ENCODE measurements at places on chromosomes 12 and 14. TPM values are rescaled to one million over a fixed set of nuclear protein-coding genes. Genes with fewer than 3 reads are reported as not detected.

Gene COX8C
- total RNA-seq = not detected

Gene PMCH
- not detected for total RNA-seq

Gene ALX1
- not detected for total RNA-seq

Gene GZMB
- 2,147 TPM for total RNA-seq

Gene PDZRN4
- total RNA-seq = not detected

Gene PPM1H
- total RNA-seq = 0.02 TPM

Gene LAG3
- total RNA-seq = 93.9 TPM

Gene SLCO1B1
- total RNA-seq = not detected

Gene SLC4A8
- total RNA-seq = 2.0 TPM

Gene FAIM2
- total RNA-seq = 0.91 TPM

Gene FAR2
- 7.8 TPM for total RNA-seq

Gene FGF23
- not detected for total RNA-seq

Gene AMN
- 0.53 TPM for total RNA-seq

Gene CLEC1A
- total RNA-seq = not detected

Gene ACRBP
- 3.3 TPM for total RNA-seq

Gene SYCP3
- total RNA-seq = 0.16 TPM

Gene TMTC2
- total RNA-seq = 2.4 TPM

Gene FKBP11
- total RNA-seq = 63.8 TPM

Gene SMCO2
- total RNA-seq = 0.23 TPM

Gene OR6C2
- not detected for total RNA-seq

Gene DAO
- not detected for total RNA-seq

Gene ABCD2
- 2.3 TPM for total RNA-seq

Gene IGF1
- total RNA-seq = not detected

Gene C1R
- total RNA-seq = 1.4 TPM

Gene POTEM
- not detected for total RNA-seq

Gene TSPAN8
- total RNA-seq = not detected

Gene KLHL33
- total RNA-seq = 0.09 TPM

Gene TMCC3
- total RNA-seq = 0.16 TPM

Gene PAX9
- not detected for total RNA-seq

Gene ASCL1
- not detected for total RNA-seq

Gene MYF5
- not detected for total RNA-seq

Gene DHRS2
- total RNA-seq = 3.1 TPM

Gene GAS2L3
- 2.6 TPM for total RNA-seq

Gene LTB4R2
- 9.5 TPM for total RNA-seq

All from activated CD4-positive, alpha-beta T cell treated with anti-CD3 and anti-CD28 coated beads for 36 hours (primary cell).